Activated naive CD8-positive, alpha-beta T cell treated with anti-CD3 and anti-CD28 coated beads, Interleukin-2, amount 50 U/mL, for 24 hours (primary cell): ENCODE measurements at places on chromosomes 1 and 21.

- no peak overlapping the region for H3K27ac ChIP-seq
- peaks cover 7% of the 10 kb centered on the region for H3K4me1 ChIP-seq
- H3K4me3 ChIP-seq, result no peak overlapping the region
- no peak for DNase-seq
- H3K36me3 ChIP-seq, result peaks cover 4% of the 10 kb centered on the region
- peaks cover 13% of the 10 kb centered on the region for H3K27me3 ChIP-seq
Observed at GRCh38 chr1:55230659-55231058, 15.5 kb upstream of the USP24 start.

DNA sequence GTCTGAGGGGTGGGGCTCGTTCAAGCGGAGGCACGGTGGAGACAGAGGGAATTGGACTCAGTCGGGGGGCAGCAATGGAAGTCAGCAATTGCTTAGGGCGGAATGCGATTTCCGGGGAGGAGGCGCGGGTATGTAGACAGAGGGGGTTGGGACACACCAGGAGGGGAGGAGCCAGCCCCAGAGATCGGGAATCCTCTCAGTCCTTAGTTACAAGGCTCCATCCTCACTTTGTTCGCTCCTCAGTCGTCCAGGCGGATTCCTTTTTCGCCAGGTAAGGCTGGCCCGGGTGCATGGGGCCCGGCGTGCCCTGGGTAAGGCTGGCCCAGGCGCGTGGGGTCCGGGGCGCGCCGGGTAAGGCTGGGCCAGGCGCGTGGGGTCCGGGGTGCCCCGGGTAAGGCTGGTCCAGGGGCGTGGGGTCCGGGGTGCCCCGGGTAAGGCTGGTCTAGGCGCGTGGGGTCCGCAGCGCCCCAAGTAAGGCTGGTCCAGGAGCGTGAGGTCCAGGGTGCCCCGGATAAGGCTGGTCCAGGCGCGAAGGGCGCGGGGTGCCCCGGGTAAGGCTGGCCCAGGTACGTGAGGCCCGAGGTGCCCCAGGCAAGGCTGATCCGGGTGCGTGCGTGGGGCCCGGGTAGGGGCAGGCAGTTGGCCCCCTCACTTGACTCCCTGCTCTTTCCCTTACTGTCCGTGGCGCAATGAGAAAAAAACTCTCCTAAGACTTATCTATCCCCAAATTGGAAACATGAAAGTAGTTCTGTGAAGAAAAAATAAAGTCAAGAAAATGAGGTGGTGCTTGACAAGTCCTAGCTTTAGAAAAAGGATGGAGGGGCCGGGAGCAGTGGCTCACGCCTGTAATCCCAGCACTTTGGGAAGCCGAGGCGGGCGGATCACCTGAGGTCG lies at the start of gene L1TD1:
L1TD1 (plus strand) TSS at position 199 of the 894 bp plus-strand sequence. CDS start 11,780 bp downstream, outside the sequence.
- no peak within 1 kb of the TSS for H3K4me3 ChIP-seq
- H3K27me3 ChIP-seq, result peaks cover 43% of the 10 kb centered on the region
- peaks cover 9% of the 10 kb centered on the region for H3K4me1 ChIP-seq

DNA sequence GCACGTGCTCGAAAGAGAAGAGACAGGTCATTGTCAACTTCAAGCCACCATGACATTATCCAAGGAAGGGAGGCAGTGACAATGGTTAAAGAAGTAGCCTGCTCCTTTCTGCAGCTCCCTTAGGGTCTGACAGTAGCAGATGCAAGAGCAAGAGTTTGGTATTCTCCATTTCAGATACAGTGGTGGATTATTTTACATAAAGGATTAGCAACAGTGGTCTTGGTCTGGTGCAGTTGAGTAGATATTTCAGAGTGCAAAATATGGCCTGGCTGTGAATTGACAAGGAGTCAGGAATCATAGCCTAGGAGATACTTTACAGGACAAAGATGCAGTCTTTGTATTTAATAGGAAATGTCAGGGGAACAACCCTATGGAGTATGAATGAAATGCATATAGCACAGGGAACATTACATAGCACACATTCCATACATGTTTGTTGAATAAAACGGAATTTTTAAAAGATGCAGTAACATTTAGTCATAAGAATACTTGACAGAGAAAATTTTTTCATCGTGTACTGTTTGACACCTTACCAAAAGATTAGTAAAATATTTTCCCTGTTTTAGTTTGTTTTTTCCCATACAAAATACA lies 41.8 kb downstream of the CHRM3 start:
- H3K27ac ChIP-seq, result no peak overlapping the region
- no peak overlapping the region for H3K4me3 ChIP-seq
- H3K36me3 ChIP-seq, result no peaks in the 10 kb centered on the region
- H3K27me3 ChIP-seq, result peaks cover 4% of the 10 kb centered on the region
- DNase-seq, result no peak

- H3K4me1 ChIP-seq, result peaks cover 53% of the 10 kb centered on the region
- H3K4me3 ChIP-seq, result no peak overlapping the region
- peaks cover 12% of the 10 kb centered on the region for H3K36me3 ChIP-seq
- H3K27me3 ChIP-seq, result no peaks in the 10 kb centered on the region
Observed at GRCh38 chr21:45129189-45129923, 55.0 kb downstream of the ADARB1 start.

DNA sequence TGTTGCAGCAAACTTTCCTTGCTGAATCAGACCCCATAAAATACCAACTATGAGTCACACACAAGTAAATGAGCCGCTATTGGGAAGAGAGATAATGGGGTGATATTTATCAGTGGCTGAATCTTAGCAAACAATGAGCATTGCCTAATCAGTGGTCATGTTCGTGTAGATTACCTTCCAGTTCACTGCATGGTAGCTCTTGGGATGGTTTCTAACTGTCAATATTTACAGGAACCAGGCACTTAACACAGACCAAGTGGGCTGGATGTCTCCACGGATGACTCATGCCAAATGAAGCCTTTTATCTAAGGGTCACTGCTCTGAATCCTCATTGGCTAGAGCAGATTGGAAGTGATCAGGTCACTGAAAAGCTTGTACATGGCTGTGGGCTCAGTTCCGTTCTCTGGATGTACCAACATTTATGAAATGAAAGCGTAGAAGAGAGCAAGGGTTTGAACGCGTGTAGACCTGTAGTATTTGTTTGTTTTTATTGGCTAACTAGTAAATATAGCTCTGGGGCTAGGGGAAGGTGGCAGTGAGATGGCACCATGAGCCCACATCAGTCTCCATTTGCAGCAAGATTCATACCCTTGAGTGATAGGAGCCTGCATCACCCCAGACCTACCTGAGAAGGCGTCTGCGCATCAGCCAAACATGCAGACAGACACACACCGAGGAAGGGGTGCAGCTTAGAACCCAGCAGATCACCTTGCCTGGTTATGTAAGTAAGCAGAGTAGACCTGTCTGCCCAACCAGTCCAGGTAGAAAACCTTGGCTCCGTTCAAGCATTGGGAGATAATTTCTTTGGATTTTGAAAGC lies 153.3 kb downstream of the TOMM20 start:
- H3K4me3 ChIP-seq, result no peak overlapping the region
- peak overlapping the region; percentile 89 for H3K27ac ChIP-seq
